ENCODE measurements at places on chromosomes 7 and 10. TPM values are rescaled to one million over a fixed set of nuclear protein-coding genes. Genes with fewer than 3 reads are reported as not detected.
A peak's percentile ranks its signal among the peaks of the same experiment; 100 is the strongest.

DDC gene
- total RNA-seq: not detected

DNA sequence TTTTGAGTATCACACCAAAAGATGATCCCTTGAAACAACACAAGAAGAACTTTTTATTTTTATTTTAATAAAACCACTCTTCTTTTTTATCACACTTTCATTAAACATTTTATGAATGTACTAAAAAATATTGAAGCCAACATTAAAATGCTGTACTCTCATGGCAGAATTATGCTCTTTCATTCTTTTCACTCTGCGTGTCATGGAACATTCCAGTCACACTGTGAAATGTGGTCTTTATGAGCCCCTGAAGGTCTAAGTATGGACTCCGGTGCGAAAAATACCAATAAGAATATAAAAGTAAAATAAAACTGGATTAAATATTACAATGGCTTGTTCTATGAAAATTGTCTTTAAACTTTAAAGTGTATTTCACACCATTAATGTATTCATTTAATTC is 148.4 kb downstream of the TMEM26 start:
- no peak for DNase-seq

- DNase-seq: peak; percentile 35
Observed at GRCh38 chr7:106767498-106768323, 97.4 kb upstream of the PIK3CG start.

DNA sequence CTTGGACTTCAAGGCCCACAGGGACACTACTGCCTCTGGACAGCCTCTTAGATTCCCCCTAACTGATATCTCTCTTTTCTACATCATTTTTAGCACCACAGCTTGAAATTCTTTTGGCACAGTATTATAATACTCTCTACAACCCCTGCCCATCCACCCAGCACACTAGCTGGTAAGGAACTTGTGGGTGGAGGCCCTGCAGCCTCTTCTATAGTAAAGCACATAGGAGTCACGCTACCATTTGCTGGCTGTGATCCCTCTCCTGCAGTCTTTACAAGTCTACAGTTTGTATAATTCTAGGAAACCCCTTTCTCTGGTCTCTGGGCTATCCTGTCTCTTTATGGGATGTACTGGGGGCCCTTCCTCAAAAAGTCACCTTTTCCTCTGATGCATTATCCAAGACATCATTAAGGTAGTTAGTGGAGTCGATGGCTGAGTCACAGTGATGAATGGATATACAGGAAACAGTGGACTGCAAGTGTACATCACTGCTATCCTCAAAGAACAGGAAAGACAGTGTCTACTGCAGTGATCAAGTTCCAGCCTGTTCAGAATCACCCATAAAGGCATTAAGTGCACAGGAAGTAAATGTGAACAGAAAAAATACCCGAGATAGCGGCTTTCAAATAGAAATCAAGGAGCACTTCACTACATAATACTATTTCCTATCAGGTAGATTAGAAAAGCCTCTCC is 54.4 kb downstream of the STK17A start:
- DNase-seq: peak; percentile 54

GNAT3 gene
- not detected for total RNA-seq

ICA1 gene
- 15.1 TPM for total RNA-seq

SPDYE9 gene
- not detected for total RNA-seq

- DNase-seq: no peak
Observed at GRCh38 chr7:156309016-156309620, 331.5 kb upstream of the RNF32 start.

PANK1 gene
- 10.0 TPM for total RNA-seq

DNA sequence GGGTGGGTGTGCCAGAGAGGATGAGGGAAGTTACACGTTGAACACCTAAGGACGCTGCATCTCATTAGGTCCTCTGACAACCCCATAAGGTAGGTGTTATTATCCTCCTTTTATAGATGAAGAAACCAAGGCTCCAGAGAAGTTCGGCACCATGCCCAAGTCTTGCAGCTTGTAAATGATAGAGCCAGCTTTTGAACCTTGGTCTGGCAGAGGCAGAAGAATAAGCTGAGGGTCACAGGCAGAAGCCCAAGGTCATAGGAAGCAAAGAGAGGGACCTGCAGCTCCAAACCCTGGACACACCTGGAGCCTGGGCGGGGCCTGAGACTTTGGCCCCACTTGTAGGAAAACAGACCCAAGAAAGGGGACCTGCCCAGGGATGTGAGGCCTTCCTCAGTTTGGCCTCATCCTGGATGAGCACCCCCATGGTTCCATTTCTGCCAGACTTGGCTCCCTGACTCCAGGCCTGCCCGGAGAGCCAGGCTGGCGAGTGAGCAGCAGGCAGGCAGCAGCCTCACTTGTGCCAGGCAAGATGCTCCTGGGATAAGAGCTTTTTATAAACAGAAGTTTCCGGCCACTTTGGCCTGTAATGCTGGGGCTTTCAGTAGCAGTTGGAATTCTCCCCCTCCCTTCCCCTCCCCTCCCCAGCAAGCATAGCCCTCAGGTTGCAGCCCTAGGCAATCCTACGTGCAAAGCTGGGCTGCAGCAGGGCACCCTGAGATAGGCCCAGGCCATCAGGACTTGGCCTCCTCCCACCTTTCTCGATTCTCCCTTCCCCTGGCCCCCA is 2.4 kb downstream of the KCNH2 start:
- no peak for DNase-seq

- DNase-seq: no peak
Observed at GRCh38 chr7:39678930-39679709, 55.7 kb downstream of the RALA start.

DNA sequence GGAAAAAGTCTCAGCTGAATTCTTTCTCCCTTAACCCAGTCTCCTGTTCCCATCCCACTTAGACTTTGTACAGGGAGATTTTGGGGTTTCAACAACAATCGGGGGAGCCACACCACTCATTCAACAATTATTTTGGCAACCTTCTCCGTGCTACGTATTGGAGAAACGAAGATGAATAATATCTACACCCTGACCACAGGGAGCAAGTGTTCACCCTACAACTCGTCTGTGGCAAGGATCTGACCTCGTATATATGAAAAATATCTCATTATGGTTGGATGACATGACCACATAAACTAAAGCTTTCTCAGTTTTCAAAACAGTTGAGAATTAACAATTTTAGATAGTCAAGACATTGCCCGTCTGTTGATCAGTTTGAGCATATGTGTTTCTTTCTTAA is 302.1 kb downstream of the CACNA2D1 start:
- peak; percentile 17 for DNase-seq

WNT8B gene
- total RNA-seq: not detected

ADAMTS14 gene
- 0.06 TPM for total RNA-seq

DNA sequence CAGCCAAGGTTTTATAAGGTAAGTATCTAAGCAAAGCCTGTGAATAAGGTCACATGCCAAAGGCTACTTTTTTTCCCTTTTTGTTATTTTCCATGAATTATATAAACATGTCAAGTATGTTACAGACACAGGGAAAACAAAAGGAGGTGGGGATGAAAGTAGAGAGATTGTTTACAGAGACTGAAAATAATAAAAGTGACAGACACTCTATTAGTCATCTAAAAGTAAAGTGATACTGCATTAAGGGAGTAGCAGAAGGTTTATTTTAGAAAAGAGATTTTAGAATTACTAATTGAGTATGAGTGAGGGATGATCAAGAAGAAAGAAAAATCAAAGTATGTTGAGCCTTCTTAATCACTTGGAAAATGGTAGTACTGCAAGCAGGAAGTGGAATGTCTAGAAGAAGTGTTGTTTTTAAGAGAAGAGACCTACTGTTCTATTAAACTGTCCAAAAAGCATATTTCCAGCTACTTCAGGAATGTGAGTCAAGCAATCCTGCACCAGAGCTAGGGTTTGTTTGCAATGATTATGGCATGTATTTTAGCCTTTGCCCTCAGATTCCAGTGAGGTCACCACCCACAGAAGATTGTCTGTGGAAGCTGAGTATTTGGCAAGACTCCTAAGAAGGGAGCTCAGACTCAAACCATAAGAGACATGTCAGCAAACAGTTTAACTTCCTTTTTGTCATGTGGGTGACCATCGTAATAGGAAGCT is 177.9 kb upstream of the PLXDC2 start:
- peak; percentile 35 for DNase-seq

DNA sequence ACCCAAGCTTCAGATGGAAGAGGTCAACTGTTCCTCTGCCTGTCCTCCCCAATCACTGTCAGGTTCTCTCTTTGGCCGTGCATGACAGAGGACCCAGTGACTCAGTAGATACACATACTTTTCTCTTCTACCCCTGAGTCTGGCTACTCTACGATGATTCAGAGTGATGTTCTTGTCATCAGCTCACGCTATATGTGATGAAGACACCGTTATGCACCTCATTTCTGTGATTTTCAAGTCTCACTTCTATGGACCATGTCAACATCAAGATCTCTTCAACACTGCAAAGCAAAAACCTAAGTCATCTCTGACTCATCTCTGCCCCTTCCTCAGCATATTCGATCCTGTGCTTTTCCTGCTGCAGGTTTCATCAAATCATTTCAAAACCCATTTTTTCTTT is 76.6 kb upstream of the DGKI start:
- DNase-seq: peak; percentile 51

GRCh38 chr7:31307972-31308371 is 32.6 kb downstream of the NEUROD6 start:
- no peak for DNase-seq

NKX1-2 gene
- not detected for total RNA-seq

- DNase-seq: no peak
Observed at GRCh38 chr10:44958898-44959246, 730 bp upstream of the RASSF4 start.

ZNF467 gene
- total RNA-seq: 0.80 TPM

MYPN gene
- total RNA-seq: 1.8 TPM

GRCh38 chr10:129915526-129916378 is 48.3 kb downstream of the EBF3 start:
- DNase-seq: no peak

DNA sequence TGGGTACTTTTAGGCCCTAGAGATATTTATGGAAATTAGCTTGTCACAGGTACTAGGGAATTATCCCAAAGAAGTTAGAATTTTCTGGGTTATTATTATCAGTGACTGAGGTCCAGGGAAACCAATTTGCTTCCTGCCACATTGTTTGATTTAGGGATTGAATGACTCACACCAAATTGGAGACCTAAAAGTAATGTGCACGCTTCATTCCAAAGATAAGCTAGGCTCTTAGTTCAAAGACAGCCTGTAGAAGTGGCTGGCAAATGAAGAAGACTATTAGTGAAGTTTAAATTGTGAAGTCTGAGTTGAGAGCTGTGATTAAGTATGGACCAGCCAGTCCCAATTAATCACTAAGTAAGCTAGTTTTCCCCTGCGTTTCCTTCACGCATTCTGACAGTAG is 188.1 kb upstream of the MYO3A start:
- peak; percentile 60 for DNase-seq

PILRA gene
- 0.69 TPM for total RNA-seq

GRCh38 chr7:55775051-55775420 is 87.5 kb downstream of the SEPTIN14 start:
- no peak for DNase-seq

DNA sequence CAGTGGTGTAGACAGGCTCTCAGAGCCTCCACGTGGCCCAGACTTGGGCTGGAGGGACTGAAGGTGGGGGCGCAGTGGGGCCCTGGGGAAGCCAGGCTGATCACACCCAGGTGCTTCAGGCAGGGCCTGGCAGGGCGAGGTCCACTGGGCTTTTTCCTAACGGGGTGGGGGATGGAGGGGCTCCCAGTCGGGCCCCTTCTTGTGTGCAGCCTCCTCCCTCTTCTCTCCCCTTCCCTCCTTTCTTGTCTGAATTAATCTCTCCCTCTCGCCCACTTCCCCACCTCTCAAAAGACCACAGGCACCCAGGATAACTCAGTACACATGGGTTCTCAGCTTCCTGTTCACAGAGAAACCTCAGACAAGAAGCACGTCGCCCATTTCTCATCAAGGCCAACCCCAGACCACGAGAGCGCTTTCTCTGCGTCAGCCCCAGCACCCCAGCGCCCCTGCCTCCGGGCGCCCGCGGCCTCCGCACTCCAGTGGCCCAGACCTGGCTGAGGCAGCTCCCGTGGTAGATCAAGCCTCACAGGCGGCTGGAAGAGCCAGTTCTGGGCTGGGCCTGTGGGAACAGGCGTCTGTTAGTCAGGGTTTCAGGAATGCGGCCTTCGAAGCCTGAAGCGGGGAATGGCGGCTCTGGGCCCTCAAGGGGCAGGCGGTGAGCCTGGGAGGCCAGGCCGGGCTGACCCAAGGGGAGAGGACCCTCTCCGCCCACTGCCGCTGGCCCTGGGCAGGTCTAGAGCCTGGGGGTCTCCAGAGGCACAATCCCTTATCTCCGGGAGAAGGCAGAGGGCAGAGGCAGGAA is 50.6 kb downstream of the PWWP2B start:
- peak; percentile 85 for DNase-seq

DNA sequence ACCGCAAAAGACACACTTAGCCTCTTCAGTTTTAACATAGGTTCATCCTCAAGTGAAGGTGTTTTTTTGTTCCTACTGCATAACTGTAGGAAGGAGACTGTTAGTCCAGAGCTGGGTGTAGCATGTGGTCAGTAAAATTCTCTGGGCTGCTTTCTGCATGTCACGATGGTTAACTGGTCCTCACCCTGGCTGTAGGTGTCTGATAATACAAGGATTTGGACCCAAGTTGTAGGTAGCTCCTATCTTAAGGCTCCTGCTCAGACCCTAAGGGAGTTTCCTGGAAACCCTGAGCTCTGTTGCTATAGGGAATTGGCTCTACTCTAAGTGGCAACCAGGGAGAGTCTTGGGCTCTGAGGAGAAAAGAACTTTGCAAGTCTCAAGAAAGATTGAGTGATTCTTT is 112.9 kb downstream of the SAMD9 start:
- DNase-seq: no peak

GRCh38 chr10:115029452-115030375 is 63.5 kb upstream of the ATRNL1 start:
- DNase-seq: no peak

GRCh38 chr7:976901-977325 is 1.6 kb upstream of the COX19 start:
- no peak for DNase-seq

DNA sequence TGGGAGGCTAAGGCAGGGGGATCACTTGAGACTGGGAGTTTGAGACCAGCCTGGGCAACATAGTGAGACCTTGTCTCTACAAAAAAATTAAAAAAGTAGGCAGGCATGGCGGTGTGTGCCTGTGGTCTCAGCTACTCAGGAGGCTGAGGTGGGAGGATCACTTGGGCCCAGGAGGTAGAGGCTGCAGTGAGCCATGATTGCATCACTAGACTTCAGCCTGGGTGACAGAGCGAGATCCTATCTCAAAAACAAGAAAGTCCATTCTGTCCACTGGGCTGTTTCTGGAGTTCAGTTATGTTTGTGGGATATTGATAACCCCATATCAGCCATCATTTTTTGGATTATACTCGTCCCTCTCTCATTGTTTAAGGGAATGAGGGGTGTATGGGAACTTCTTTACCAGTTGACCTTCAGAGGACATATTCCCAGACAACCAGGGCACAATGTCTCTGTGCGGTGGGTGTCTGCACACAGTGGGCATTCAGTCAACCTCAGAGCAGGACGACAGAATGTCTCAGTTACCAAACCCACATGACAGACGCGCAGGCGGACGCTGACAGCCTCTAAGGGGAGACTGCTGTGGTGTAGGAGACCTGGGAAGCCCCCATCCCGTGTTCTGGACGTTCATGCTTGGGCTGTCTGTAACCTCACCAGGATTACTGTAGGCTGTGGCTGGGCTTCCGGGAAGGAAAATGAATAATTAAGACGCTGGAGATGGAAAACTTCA is 69.4 kb downstream of the CARD11 start:
- DNase-seq: no peak

Data from Daoy (cell line).